ENCODE measurements at places on chromosomes 2 and 18.

DNA sequence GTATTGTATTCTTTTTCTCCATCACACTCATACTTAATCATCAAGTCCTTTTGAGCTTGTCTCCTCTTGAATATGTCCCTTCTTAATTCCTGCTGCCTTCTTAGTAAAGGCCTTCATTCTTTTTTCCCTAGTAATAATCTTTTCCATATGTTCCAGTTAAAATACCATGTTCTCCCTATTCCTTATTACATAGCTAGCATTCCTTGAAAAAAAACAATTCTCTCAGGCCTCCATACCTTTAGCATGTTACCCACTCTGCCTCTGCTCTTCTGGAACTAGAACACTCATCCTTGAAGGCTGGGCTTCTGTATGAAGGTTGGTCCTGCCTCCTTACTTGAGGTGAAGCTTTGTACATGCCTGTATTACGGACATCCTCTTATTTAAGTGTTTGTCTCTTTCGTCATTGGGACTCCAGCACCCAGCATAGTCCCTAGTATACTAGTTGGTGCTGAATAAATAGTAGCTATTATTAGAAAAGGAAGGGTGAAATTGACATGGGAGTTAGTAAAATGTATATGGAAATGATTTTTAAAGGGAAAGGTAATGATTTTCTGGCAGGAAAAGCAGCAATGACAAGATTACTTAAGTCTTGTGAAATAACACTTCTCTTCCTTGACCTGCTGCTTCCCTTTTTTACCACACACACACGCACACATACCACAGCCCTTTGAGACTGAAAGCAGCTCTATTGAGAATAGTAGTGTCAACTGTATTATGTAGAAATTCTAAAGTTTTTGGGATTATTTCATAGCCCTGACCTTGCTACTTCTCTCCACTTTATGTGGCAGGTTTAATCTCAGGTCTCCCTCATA is 45.6 kb downstream of the REL start:
- peak; percentile 91 for DNase-seq

GRCh38 chr18:30595942-30596341 is 446.6 kb downstream of the DSC3 start:
- no peak for DNase-seq

DNA sequence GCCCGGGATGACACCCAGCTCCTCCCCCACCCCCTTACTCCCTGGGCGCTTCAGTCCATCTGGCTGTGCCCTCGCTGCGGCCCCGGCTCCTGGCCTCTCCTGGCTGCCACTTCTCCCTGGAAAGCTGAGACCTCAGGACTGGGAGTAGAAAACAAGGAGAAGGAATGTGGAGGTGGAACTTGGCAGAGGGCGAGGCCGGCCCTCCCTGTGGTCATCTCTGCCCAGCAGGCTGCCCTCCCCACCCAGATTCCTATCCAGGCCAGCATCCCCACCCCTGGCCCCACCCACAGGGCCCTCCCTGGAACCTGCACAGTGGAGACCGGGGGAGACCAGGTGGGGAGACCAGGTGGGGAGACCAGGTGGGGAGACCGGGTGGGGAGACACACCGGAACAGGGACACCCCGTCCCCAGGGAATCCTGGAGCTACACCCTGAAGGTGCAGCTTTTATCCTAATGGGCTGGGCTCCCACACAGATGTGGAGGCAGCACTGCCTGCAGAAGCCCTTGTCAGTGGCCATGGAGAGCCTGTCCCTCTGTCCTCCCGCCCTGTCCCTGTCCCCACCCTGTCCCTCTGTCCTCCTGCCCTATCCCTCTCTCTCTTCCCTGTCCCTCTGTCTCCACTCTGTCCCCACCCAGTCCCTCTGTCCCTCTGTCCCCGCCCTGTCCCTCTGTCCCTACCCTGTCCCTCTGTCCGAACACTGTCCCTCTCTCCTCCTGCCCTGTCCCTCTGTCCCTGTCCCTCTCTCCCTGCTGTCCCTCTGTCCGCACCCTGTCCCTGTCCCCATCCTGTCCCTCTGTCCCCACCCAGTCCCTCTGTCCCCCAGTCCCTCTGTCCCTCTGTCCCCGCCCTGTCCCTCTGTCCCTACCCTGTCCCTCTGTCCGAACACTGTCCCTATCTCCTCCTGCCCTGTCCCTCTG is 157.1 kb downstream of the PXDN start:
- no peak for DNase-seq

DNA sequence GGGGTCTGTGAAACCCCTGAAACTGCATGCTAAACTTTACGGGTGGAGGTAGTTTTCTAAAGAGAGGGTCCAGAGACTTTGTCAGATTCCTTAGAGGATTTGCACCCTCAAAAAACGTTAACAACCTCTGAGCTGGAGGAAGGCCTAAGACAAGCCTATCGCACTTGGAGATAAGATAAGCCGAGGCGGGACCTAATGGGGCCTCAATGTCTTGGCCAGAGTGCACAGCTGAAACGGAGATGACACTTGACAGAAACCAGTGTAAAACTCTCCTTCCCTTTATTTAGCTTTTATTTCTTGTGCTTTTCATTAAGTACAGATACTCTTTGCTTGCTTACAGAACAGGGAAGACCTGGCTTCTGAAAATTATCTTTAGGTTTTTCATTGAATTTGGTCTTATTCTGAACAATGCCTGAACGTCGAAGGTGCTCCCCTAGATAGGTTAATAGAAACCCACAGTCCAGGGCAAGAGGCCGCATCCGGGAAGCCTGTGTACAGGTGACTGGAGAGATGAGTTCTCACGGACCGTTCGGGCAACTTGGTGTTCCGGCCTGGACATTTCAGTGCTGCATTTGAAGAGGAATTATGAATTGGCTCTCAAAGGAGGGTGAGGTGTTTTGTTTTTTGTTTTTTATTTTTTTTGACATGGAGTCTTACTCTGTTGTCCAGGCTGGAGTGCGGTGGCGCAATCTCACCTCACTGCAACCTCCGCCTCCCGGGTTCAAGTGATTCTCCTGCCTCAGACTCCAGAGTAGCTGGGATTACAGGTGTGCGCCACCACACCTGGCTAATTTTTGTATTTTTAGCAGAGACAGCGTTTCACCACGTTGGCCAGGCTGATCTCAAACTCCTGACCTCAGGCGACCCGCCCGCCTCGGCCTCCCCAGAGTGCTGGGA is 49.7 kb downstream of the SH3BP4 start:
- no peak for DNase-seq

DNA sequence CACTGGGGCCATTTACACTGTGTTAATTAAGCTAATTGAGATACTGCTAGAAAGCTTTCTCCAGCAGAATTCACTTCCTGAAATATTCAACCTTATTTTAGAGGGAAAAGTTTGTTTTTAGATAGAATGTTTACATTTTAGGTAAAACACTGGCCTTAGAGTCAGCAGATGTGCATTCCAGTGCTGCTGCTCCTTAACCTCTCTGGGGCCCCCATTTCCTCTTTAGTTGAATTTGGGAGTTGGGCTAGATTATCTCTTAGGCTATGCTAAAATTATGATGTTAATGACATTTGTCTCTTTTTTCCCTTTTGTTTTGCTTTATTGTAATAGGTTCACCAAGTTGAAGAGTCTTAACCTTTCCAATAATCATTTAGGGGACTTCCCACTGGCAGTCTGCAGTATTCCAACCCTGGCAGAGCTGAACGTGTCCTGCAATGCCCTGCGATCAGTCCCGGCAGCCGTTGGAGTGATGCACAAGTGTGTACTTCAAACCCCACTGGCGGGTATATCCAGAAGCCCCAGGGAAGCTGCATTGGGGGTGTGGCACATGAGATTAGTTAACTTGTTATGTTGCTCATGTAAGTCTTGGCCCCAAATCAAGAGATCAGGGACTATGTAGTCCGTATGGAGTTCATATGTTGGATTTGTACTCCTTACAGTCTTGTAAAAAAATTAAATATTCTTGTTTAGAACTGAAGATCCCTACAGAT is 179.5 kb downstream of the PHLPP1 start:
- DNase-seq = no peak

- DNase-seq = no peak
Observed at GRCh38 chr2:235611349-235611748, 117.5 kb downstream of the AGAP1 start.

DNA sequence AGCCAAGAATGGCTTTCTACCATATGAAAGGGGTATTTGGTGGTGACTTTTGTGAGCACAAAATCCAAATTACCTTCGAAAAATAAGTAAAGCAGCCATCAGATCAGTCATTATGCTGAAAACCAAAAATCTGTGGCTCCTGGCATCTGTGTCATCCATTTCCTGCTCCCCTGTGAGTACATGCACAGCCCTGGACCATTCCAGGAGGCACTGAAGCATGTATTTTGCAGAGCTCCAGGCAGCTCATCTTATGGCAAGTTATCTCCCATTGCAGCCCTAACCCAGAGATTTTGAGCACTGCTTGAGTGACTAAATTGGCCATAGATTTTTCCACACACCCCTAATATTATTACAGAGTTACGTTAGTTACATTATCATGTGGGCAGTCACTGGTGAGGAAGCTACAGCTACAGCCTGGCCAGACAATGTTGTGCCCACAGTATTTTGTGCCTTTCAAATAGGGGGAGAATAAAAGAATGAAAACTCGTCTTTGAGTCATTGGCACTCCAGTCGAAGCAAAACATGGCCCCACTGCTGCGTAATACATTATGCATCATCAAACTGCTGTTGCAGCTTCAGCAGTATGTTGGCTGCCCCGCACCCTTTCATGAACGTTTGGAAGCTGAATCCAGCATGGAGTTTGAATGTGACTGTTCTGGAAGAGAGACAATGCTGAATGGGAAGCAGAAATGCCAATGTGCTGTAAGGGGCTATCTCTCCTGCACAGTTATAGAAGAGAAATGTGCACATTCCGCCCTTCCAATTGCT is 702.2 kb downstream of the RNF144A start:
- DNase-seq = no peak

GRCh38 chr2:176814740-176815367 is 397.7 kb upstream of the HNRNPA3 start:
- no peak for DNase-seq

- DNase-seq = no peak
Observed at GRCh38 chr2:189515264-189515663, 65.3 kb downstream of the SLC40A1 start.

- peak; percentile 30 for DNase-seq
Observed at GRCh38 chr2:219171231-219171651, 1.4 kb upstream of the SLC23A3 start.

GRCh38 chr2:127057371-127058245 is 49.3 kb downstream of the BIN1 start:
- no peak for DNase-seq

DNA sequence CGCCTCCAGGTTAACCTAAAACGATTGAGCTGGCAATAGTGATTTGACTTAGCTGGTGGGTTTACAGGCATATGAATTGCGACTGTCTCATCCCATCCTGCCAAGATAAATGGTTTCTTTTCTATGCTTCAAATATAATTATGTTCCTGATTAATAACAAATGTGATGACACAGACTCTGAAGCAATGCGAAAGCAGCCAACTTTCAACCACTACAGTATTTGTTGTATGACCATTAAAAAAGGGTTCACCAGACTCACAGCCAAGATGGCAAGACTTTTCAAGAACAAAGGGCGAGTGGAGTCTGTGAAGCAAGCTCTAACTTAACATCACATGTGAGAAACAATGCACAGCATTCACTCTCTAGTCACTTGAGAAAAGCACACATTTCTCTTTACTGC is 186.6 kb downstream of the PID1 start:
- DNase-seq = no peak

GRCh38 chr18:24414349-24415003 is 12.0 kb upstream of the IMPACT start:
- no peak for DNase-seq

DNA sequence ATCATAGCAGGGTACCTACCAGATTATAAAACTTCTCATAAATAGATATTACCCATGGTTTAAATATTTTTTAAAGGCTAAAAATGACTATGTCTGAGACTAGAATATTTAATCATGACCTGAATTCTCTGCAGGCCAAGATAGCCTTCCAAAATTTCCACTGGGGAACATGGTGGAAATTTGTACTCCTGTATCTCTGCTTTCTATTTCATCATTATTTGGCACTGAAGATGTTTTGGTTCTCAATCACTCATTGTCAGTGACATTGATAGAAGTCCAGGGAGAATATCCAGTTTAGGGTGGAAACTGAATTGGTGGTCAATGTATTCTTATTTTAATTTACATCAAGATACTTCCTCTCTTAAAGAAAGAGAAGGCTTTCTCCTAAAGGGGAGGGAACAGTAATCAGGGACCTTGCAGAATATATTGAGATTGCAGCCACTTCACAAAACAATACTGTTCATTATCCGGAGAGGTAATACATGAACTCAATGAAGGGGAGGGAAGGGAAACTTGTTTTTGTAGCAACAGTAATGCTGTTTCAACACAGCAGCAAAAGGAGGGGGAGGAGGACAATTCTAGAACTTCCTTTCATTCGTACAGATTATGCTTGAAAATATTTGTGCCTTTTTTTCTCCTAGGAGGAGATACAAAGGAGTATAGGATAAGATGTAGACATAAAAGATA is 34.1 kb downstream of the EEF1B2 start:
- no peak for DNase-seq

- DNase-seq = no peak
Observed at GRCh38 chr2:135212757-135213156, 160.7 kb downstream of the RAB3GAP1 start.

GRCh38 chr2:173896755-173897154 is 68.4 kb downstream of the SP3 start:
- DNase-seq = no peak

- no peak for DNase-seq
Observed at GRCh38 chr2:150424406-150424805, 63.1 kb downstream of the RND3 start.

GRCh38 chr2:132482821-132483220 is 66.2 kb downstream of the GPR39 start:
- no peak for DNase-seq

DNA sequence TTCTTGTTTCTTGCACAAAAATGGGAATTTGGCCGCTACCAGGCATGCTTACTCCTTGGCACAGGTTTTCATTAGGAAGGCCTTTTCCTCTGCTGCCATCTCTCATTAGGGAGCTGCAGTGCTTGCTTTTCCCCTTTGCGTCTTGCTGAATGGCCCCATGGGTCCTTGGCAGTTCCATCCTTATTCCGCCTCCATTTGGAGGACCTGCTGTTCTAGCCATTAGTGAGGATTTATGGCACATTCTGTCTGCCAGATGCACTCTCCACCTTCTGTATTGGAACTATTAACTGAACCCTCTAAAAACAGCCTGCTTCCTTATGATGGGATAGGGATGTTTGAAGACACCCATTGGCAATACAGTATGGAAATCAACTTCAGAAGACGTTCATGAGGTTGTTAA is 103.5 kb upstream of the NOSTRIN start:
- no peak for DNase-seq

- DNase-seq = no peak
Observed at GRCh38 chr2:170215021-170215420, 37.1 kb downstream of the MYO3B start.

GRCh38 chr18:71485611-71486010 is 1058.5 kb downstream of the CBLN2 start:
- DNase-seq = no peak
